ENCODE measurements at places on chromosomes 13 and 19. TPM values are rescaled to one million over a fixed set of nuclear protein-coding genes. Genes with fewer than 3 reads are reported as not detected.

ATP8A2 gene
- total RNA-seq: 0.19 TPM

ESD gene
- 76.3 TPM for total RNA-seq

ATP11A gene
- total RNA-seq: 31.8 TPM

SLC1A6 gene
- not detected for total RNA-seq

MAB21L1 gene
- 0.83 TPM for total RNA-seq

HTR2A gene
- 0.16 TPM for total RNA-seq

ANGPTL4 gene
- total RNA-seq: 32.6 TPM

TLE2 gene
- 101 TPM for total RNA-seq

LRG1 gene
- 0.67 TPM for total RNA-seq

CYP2F1 gene
- total RNA-seq: not detected

OR7A17 gene
- not detected for total RNA-seq

LPAR6 gene
- total RNA-seq: 9.3 TPM

ZNF418 gene
- total RNA-seq: 5.2 TPM

SPIB gene
- total RNA-seq: not detected

EFNB2 gene
- 15.5 TPM for total RNA-seq

MTUS2 gene
- 34.6 TPM for total RNA-seq

KLK14 gene
- total RNA-seq: not detected

CGB8 gene
- total RNA-seq: not detected

SPC24 gene
- 5.7 TPM for total RNA-seq

FUT1 gene
- 3.1 TPM for total RNA-seq

SIGLEC6 gene
- total RNA-seq: 0.16 TPM

All from right atrium auricular region (tissue), 2 donors.